ENCODE measurements at places on chromosomes 5 and 9. TPM values are rescaled to one million over a fixed set of nuclear protein-coding genes. Genes with fewer than 3 reads are reported as not detected.

The TNFAIP8 gene
- 171 TPM for total RNA-seq

The GABRA1 gene
- total RNA-seq = not detected

The OLFM1 gene
- not detected for total RNA-seq

The TRIM36 gene
- total RNA-seq = not detected

The IFNA21 gene
- not detected for total RNA-seq

The SPEF2 gene
- total RNA-seq = 14.6 TPM

The STPG3 gene
- not detected for total RNA-seq

The LVRN gene
- total RNA-seq = not detected

The LEAP2 gene
- 3.1 TPM for total RNA-seq

The EGFLAM gene
- not detected for total RNA-seq

The BNIP1 gene
- 26.8 TPM for total RNA-seq

The MIGA2 gene
- total RNA-seq = 25.8 TPM

The GABRA6 gene
- total RNA-seq = not detected

The TEX53 gene
- not detected for total RNA-seq

The PCDHB15 gene
- not detected for total RNA-seq

The C9orf152 gene
- not detected for total RNA-seq

The SLC23A1 gene
- 0.43 TPM for total RNA-seq

The SMIM15 gene
- total RNA-seq = 73.5 TPM

The EPB41L4B gene
- 0.23 TPM for total RNA-seq

The ANGPTL2 gene
- total RNA-seq = not detected

The SEMA5A gene
- total RNA-seq = 0.04 TPM

The PCDH1 gene
- not detected for total RNA-seq

The PCDHB8 gene
- total RNA-seq = not detected

The PCDHGA3 gene
- total RNA-seq = not detected

The EQTN gene
- total RNA-seq = not detected

The DDX4 gene
- total RNA-seq = not detected

The STK32A gene
- not detected for total RNA-seq

The AGXT2 gene
- not detected for total RNA-seq

The TMEM232 gene
- 0.30 TPM for total RNA-seq

The LCN10 gene
- 0.71 TPM for total RNA-seq

The SCGB3A2 gene
- not detected for total RNA-seq

The C9orf153 gene
- 0.25 TPM for total RNA-seq

The ADAMTS19 gene
- total RNA-seq = not detected

The NUDT12 gene
- 6.1 TPM for total RNA-seq

The PCDHGA5 gene
- total RNA-seq = 0.07 TPM

The FOXD4L3 gene
- total RNA-seq = not detected

The ZNF454 gene
- not detected for total RNA-seq

The TTC23L gene
- total RNA-seq = 0.26 TPM

The NR5A1 gene
- not detected for total RNA-seq

The ECM2 gene
- not detected for total RNA-seq

The DNAH5 gene
- not detected for total RNA-seq

The CDK9 gene
- 63.8 TPM for total RNA-seq

The IFNB1 gene
- total RNA-seq = 1.4 TPM

The NCBP1 gene
- 43.0 TPM for total RNA-seq

The TRAF1 gene
- 113 TPM for total RNA-seq

The PCDHGB1 gene
- total RNA-seq = not detected

The LOX gene
- total RNA-seq = not detected

The PPP2R2B gene
- total RNA-seq = 0.85 TPM

The KCNT1 gene
- not detected for total RNA-seq

The CDKN2B-AS1 gene
- 0.21 TPM for total RNA-seq

The CDH6 gene
- not detected for total RNA-seq

The DND1 gene
- total RNA-seq = 3.0 TPM

The CNTLN gene
- 1.1 TPM for total RNA-seq

The CYLC2 gene
- total RNA-seq = not detected

The KIF20A gene
- 66.6 TPM for total RNA-seq

The MSX2 gene
- total RNA-seq = not detected

The TRIM14 gene
- total RNA-seq = 54.6 TPM
